ENCODE measurements at places on chromosomes 12 and 14. TPM values are rescaled to one million over a fixed set of nuclear protein-coding genes. Genes with fewer than 3 reads are reported as not detected.
A peak's percentile ranks its signal among the peaks of the same experiment; 100 is the strongest.

DNA sequence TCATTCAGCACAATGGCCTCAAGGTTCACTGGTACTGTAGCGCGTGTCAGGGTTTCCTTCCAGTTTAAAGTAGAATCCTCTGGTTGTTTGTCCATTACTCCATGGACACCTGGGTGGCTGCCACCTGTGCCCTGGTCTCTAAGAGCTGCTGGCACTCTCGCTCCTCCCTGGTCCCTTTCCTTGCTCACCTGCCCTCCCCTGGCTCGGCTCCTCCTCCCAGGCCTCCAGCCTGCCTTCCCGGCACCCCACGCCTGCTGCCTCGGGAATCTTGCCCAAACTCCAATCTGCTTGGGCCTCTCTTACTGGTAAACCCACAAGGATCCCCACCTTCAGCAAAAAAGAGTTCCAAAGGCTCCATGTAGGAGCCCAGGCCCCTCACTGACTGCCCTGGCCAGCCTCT, 154.4 kb upstream of the DIO3 start:
- no peak for DNase-seq

DNA sequence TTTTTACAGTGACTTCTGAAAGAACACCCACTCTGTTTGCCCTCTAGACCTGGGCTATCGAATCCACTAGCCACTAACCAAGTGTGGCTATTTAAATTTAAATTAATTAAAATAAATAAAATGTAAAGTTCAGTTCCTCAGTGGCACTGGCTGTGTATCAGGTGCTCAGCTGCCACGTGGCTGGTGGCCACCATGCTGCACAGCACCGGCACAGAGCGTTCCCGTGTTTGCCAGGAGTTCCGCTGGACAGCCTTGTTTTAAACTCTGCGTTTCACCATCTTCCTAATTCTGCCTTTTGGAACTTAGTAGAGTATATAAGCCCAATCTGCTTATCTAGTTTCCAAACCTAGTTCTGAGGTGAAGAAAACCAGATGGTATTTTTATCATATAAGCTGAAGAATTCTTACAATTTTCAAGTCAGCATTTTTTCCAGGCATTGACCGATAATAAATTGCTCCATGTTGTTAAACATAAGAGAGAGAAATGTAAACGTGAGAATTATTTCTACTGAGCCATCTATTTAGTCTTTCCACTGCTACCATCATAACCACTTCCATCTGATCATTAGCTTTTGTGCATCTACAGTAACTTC, 339.0 kb downstream of the CACNA1C start:
- no peak for DNase-seq

- DNase-seq: peak; percentile 28
Observed at GRCh38 chr12:4858386-4858785, 51.3 kb upstream of the KCNA1 start.

DNA sequence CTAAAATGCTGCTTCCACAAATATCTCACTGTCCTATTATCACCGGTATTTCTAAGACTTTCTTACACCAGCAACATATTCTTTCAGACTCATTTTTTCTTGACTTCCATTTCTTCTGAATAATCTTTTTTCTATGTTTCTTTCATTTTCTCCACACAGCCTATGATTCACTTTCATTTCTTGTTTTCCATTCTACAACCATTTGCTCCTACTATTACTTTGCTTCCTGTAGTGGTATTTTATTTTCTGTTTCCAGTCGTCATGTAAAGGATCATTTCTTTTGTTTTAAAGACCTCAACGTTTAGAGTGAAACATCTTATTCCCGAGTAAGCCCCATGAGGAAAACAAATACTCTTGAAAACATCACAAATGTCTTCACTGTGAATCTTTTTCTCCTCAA, 182.2 kb upstream of the MDGA2 start:
- no peak for DNase-seq

DNA sequence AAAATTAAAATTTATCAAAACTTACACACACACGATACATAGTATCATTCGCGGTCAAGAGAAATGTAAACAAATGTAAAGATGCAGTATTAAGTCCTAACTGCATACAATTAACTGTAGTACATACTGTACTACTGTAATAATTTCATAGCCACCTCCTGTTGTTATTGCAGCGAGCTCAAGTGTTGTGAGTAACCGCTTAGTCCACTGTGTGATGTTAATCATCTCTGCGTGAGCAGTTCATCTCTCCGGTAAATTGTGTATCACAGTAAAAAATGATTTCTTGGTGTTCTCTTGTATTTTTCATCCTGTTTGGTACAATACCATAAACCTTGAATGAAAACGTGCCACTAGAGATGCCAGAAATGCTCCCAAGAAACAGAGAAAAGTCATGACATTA, 6.5 kb downstream of the EPS8 start:
- no peak for DNase-seq

- no peak for DNase-seq
Observed at GRCh38 chr14:97840159-97840558, 1043.0 kb downstream of the VRK1 start.

DNA sequence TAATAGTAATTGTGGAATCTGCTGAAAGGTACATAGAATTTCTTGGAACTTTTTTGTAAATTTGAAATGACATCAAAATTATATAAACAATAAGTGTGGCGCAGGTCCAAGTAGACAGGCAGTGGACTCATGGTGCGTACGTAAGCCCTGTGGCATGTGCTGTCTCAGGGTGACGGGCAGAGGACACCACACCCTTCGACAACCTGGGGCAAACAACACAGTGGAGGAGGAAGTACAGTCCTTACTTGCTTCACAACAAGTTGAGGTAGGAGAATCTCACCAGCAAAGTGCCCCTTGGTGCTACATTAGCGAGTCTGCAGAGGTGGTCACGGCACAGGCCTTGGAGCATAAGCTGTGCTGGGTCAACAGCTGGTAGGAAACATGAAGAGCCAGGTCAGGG, 180.9 kb downstream of the AEBP2 start:
- no peak for DNase-seq

DNA sequence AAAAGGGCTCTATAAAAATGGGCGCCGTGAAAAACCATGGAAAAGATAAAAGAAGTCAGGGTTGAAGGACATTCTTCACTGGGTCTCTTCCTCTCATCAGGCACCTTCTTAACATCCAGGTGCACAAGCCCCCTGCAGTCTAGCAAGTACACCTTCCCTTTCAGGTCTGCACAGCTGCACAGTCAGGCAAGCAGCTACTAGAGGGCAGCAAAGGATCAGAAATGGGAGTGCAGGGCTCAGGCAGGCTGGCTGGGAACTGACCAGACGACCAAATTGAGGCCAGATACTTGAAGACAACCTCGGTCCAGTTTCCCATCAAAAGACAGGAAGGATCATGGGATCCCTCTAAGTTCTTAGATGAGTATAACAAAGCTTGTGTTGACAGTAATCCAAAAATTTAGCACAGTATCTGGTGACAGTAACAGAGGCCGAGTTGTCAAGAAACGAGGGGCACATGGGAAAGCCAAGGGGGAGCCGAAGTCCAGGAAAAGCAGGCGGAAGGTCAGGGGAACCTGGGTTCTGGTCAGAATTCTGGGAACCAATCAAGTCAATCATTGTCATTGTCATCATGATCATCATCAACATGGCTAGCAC, 10.1 kb upstream of the GRIP1 start:
- no peak for DNase-seq

- no peak for DNase-seq
Observed at GRCh38 chr14:31418440-31418839, 1.9 kb downstream of the HEATR5A start.

DNA sequence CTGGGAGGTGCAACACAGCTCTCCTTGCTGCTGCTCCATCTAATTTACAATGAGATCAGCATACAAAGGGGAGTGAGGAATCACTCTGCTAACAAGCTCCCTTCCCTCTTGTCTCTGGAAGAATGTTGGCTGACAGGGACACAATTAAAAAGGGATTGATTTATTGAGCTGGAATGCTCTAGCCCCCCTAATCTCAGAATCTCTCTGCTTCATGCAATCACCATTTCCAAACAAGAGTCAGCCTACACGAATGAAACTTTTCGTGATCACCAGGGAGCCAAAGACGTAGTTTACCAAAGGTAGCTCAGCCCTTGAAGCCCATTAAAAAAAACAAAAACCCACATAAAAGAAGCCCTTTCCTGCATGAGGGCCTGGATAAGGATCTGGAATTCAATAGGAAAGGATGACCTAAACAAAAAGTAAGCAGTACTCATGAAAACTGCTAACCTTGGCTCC, 223.8 kb downstream of the C12orf75 start:
- no peak for DNase-seq

DNA sequence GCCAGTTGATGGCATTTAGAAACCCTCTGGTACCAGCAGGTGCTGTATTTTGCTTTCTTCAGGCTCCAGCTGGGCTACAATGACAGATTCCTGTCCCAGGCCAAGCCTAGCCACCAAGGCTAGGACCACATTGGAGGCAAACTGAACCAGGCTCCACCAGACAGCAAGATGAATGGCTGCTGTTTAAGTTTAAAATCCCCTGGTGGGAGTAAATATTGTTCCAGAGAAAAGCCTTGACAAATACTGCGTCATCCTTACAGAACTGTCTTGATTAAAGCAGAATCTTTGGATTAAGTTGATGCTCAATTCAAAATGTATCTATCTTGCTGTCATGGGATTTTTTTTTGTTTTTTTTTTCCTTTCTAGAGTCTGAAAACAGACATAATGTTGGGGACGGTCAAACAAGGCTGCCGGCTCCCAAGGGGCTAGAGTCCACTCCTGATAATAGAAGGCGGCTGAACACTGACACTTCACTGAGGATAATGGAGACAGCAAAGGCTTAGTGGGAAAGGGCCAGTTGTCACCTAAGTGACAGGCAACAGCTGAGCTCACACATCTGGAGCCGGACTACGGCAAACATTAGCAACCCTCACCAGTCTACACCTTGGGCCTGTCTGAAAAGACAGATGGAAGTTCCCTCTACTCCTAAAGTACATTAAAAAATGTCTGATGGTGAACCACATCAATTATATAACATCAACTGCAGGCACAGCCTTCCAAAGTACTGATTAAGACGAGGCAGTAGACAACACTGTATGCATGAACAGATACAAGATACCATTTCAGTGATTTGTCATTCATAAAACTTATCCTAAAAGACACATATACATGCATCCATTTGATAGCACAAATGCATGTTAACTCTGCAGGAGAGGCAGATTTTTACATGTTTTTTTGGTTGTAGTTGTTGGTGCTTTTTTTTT, 1.7 kb downstream of the PRICKLE1 start:
- no peak for DNase-seq

- no peak for DNase-seq
Observed at GRCh38 chr12:65903691-65904383, 79.6 kb downstream of the HMGA2 start.

DNA sequence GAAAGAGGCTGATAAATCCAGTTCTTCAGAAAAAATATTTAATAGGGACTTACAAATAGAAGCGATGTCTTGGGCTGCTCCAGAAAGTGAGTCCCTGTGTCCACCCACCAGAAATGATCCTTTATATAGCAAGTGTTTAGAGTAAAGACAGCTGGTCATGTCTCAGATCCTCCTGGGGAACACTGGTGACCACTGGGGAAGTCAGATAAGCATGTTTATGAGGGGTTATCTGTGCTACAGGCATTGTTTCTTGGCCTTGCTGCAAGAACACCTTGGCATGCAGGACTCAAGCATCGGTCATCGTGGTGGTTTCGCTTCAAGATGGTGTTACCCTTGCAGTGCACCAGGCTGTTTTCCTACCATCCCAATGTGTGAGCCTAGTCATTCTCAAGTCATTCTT, 27.2 kb downstream of the CPM start:
- no peak for DNase-seq

DNA sequence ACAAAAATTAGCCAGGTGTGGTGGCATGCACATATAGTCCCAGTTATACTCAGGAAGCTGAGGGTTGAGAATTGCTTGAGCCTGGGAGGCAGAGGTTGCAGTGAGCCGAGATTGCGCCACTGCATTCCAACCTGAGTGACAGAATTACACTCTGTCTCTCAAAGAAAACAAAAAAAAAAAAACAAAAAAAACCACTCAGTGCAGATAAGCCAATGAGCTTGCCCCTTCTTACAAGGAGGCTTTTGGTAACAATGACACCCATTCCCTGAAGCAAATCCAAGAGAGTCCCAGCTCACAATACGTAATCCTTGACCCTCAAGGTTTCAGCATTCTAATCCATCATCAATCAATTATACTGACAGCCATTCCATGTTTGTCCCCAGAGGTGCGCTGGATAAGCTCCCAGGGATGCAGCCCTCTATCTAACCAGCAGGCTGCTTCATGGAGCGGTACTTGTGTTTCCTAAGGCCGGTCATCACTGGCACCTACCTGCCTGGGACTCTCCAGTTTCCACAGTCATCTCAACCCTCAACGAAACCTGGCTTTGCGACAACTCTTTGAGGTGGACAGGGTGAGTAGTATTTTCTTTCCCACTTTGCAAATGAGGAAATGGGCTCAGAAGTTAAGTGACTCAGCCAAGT, 12.4 kb downstream of the GCN1 start:
- no peak for DNase-seq

DNA sequence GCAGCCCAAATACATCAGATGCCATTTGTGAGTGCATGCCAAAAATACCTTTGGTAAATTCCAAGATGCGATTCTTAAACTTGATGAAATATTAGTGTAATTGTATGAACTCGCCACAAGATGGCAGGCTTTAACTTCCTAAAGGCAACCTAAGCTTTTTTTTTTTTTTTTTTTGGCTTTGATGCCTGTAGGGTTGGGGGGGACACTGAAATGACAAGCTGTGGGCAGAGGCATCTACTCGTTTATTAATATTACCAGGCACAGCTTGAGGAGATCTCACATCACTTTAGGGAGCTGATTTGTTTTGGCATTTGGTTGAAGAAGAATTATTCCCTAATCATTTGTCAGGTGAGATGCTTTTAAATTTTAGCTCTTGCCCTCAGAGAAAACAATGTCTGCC, 126.7 kb upstream of the CCDC196 start:
- DNase-seq: no peak

- DNase-seq: peak; percentile 79
Observed at GRCh38 chr12:96241846-96242256, 47.7 kb downstream of the ELK3 start.

DNA sequence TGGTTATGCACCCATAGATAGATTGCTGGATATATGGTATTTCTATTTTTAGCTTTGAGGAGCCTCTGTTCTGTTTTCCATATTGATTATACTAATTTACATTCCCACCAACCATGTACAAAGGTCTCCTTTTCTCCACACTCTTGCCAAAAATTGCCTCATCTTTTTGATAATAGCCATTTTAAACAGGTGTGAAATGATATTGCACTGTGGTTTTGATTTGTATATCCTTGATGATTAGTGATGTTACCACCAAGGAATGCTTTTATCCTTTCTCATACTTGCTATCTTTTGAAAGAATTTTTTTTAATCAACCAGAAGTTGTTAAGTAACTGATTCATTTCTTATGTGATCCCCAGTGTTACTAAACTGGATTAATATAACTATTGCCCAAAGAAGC, 60.0 kb downstream of the BBS10 start:
- DNase-seq: no peak

Gene FGD6
- 20.3 TPM for total RNA-seq

Gene ANKRD33
- total RNA-seq: not detected

Gene YEATS4
- 15.2 TPM for total RNA-seq

Gene TRAFD1
- total RNA-seq: 21.9 TPM

Gene FOXG1
- not detected for total RNA-seq

Gene NOPCHAP1
- 11.2 TPM for total RNA-seq

Gene METTL1
- 5.7 TPM for total RNA-seq

Gene FAIM2
- 31.1 TPM for total RNA-seq

Gene INSM2
- total RNA-seq: not detected

Gene MDP1
- 19.2 TPM for total RNA-seq

Gene MAP3K12
- total RNA-seq: 8.5 TPM

Gene PKP2
- 374 TPM for total RNA-seq

Data from right cardiac atrium (tissue), 5 donors.